ENCODE measurements at places on chromosomes 6 and 20.

DNA sequence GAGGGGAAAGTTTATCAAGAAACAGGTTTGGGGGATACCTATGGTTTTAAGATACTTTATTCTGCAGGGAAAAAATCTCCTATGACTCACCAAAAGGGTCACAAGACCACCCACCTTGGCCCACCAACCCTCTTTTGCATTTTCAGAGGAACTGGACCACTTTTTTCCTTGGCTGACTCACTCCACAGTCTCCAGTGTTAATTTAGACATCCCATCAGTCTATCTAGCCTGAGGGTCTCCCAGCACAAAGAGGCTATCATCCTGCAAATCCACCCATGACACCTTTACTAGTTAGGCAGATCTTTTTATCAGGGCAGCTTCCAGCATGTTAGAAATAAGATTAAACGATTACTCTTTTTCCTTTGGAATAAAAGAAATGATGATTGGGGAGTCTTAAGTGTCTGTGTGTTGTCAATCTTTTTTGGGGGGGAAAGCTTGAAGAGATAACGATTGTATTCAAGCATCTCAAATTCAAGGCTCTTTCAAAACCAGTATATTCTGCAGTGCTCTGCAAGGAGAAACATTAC lies 138.1 kb upstream of the RIN2 start:
- H3K36me3 ChIP-seq: no peaks in the 10 kb centered on the region
- no peak overlapping the region for H3K4me3 ChIP-seq
- no peaks in the 10 kb centered on the region for H3K27me3 ChIP-seq

DNA sequence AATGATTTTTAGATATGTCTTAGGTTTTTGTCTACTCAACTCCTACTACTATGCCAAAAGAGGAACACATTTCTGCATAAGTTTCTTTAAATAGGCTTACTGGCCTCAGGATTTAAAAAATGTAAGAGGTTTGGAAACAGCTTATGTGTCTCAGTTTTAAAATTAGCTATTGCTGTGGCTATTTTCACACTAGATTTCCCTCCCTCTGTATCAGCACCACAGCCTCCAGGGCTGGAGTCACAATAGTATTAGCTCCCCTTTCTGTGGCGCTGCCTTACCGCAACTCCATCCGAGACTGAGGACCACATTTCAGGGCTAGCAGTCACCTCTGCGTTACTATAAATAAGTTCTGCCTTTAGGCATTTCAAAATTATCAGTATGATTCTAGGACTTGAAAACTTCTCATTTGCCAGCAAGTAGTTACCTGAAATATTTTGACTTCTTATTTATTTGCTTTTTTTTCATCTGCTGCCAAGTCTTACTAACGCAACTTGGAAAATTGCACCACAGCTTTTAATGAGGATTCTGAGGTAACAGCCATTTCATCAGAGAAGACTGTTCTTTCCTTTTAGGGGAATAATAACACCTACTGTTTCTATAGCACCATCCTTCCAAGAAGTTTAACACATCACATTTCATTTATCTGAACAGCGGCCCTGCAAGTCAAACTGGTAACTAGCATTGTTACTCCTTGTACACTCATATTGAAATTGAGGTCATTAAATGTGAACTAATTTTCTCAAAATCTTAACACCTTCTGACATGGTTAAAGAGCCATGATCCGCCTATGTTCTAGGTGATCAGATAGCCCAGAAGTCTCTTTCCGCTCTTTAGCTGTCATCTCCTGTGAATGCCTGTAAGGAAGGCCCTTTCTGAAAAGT lies 105.9 kb downstream of the GJA10 start:
- H3K27ac ChIP-seq: no peak overlapping the region
- no peak for DNase-seq
- no peaks in the 10 kb centered on the region for H3K4me1 ChIP-seq
- H3K4me3 ChIP-seq: no peak overlapping the region
- H3K36me3 ChIP-seq: no peaks in the 10 kb centered on the region
- H3K27me3 ChIP-seq: peaks cover 2% of the 10 kb centered on the region

- no peaks in the 10 kb centered on the region for H3K27me3 ChIP-seq
- DNase-seq: no peak
- H3K4me3 ChIP-seq: no peak overlapping the region
- no peak overlapping the region for H3K27ac ChIP-seq
These were observed 1.7 kb upstream of the COL9A1 start for GRCh38 chr6:70304616-70305015.

DNA sequence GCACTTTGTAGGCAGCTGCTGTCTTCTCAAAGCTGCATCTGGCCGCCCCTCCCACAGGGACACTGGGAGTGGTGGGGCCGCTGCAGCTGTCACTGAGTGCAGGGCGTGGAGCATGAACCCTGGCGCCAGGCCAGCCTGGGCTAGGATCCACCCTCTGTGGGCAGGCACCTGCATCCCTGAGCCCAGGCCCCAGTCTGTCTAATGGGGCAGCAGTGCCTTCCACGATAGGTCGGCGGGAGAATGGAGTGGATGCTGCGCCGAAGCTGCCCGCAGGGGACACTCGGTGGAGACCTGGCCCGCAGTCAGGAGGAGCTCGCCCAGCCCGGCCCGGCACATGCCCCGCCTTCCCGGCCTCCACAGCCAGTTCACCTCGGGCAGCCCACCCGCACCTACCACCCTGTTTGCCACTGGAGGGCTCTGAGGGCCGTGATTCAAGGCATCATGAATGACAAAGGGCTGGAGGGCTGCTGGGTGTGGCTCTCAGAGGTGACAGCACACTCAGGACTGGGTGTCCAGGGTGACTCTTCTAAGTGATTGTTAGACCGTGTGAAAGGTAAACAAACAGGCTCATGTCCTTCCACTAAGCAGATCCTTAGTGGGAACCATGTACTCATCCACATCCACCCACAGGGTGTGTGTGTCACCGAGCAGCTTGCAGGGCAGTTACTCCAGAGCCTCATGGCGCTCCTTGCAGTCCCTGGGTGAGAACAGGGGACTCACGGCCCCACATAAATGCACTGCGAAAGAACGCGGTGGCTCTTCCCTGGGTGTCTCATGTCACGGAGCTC lies 133.9 kb downstream of the AGPAT4 start:
- no peaks in the 10 kb centered on the region for H3K36me3 ChIP-seq
- no peak for DNase-seq
- no peaks in the 10 kb centered on the region for H3K27me3 ChIP-seq
- H3K4me1 ChIP-seq: peaks cover 13% of the 10 kb centered on the region
- H3K4me3 ChIP-seq: no peak overlapping the region

GRCh38 chr6:125245109-125245508 lies 56.7 kb downstream of the HDDC2 start:
- H3K4me1 ChIP-seq: no peaks in the 10 kb centered on the region
- H3K27ac ChIP-seq: no peak overlapping the region
- no peak overlapping the region for H3K4me3 ChIP-seq
- no peaks in the 10 kb centered on the region for H3K36me3 ChIP-seq
- DNase-seq: no peak
- H3K27me3 ChIP-seq: no peaks in the 10 kb centered on the region

DNA sequence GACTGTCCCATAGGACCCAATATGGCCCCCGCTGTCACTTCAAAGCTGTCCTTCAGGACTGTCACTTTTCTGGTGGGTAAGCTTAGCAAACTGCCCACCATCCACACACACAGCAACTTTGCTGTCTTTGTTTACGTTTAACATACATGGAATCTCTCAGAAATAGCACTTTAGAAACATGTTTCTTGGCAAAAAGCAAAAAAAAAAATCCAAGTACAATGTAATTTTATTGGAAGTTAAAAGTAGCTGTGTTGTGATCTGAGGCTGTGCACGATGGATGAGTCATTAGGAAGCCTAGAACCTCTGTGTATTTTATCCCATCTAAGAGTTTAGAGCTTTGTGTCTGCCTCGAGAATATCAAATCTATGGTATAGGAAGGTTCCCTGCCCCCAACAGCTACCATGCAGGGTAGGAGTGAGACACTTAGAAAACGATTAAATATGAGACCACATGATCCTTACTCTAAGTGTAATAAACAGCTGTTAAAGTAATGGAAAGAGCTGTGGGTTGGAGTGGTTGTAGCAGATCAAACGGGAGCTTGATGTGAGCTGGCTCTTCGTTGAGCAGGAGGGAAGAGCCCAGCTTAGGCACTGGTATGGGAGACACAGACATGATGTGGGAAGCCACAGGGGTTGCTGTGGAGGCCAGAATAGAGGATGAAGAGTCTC lies 119.5 kb downstream of the PLEKHG1 start:
- no peaks in the 10 kb centered on the region for H3K27me3 ChIP-seq
- H3K4me1 ChIP-seq: peaks cover 19% of the 10 kb centered on the region
- H3K36me3 ChIP-seq: no peaks in the 10 kb centered on the region
- no peak overlapping the region for H3K4me3 ChIP-seq
- no peak for DNase-seq

GRCh38 chr6:15341311-15342001 lies 95.6 kb downstream of the JARID2 start:
- H3K27ac ChIP-seq: peak overlapping the region; percentile 80
- no peaks in the 10 kb centered on the region for H3K36me3 ChIP-seq
- peaks cover 43% of the 10 kb centered on the region for H3K4me1 ChIP-seq

- H3K4me1 ChIP-seq: no peaks in the 10 kb centered on the region
- H3K27ac ChIP-seq: no peak overlapping the region
- no peak overlapping the region for H3K4me3 ChIP-seq
- no peaks in the 10 kb centered on the region for H3K36me3 ChIP-seq
- DNase-seq: no peak
- no peaks in the 10 kb centered on the region for H3K27me3 ChIP-seq
These were observed 6.9 kb downstream of the SESN1 start for GRCh38 chr6:109087661-109088264.

DNA sequence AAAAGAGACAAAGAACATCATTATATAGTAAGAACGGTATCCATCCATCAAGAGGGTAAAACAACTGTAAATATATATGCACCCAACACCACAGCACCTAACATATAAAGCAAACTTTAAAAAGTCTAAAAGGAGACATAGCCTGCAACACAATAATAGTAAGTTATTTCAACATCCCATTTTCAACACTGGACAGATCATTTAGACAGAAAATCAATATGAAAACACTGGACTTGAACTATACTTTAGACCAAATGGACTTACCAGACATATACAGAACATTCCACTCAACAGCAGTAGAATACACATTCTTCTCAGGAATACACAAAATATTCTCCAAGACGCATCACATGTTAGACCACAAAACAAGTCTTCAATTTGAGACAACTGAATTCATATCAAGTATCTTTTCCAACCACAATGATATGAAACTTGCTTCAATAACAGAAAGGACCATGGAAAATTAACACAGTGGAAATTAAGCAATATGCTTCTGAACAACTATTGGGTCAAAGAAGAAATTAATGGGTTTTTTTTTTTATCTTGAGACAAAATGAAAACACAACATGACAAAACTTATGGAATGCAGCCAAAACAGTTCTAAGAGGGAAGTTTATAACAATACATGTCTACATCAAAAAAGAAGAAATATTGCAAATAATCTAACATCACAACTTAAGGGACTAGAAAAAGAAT lies 23.9 kb upstream of the ASF1A start:
- DNase-seq: no peak
- no peaks in the 10 kb centered on the region for H3K27me3 ChIP-seq
- no peaks in the 10 kb centered on the region for H3K36me3 ChIP-seq
- no peak overlapping the region for H3K27ac ChIP-seq
- no peak overlapping the region for H3K4me3 ChIP-seq

DNA sequence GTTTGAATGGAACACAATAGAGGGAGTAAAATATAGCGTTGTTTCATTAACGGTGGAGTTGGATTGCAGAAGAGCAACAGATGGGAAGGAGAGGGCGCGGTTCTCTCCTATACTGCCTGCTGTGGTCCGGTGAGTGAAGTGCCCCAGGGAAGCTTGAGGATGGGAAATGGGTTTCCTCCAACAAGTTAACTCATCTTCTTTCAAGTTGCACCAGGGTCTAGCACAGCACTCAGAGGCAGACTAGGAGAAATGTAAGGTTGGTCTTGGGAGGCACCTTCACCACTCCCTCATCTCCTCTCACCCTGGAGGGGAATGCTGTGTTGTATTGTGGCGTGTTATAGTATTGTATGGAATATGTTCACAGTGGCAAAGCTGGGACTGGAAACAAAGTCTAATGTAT lies 96.9 kb upstream of the SLC24A3 start:
- H3K4me3 ChIP-seq: no peak overlapping the region
- no peaks in the 10 kb centered on the region for H3K36me3 ChIP-seq
- no peaks in the 10 kb centered on the region for H3K27me3 ChIP-seq
- no peaks in the 10 kb centered on the region for H3K4me1 ChIP-seq
- DNase-seq: no peak

DNA sequence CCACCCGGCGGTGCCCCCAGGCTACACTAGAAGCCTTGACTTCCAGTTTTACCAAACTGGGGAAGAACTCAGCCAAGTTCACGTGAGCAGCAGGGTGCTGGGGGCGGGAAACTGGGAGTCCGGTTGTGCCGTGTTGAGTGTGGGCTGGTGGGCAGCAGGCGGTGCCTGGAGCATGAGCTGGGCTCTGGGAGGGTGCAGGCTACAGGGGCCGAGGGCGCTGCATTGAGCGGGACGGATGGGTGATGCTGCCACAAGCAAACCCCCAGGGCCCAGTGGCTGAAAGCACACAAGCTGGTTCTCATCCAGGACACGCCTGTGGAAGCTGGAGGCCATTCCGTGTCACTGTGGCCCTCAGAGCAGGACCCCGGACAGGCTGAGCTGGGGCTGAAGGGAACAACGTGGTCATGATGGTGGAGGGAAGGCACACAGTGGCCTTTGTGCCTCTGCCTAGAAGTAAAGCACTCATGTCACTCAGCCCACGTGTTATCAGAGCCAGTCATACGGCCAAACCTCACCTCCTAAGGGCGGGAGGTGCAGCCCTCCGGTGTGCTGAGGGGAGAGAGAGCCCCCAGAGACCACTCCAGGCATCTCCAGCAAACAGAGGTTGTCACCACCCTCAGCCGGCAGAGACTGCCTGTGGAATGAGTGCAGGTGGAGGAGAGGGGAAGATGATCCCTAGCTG lies 29.5 kb downstream of the RBM38 start:
- no peaks in the 10 kb centered on the region for H3K27me3 ChIP-seq
- H3K4me1 ChIP-seq: peaks cover 9% of the 10 kb centered on the region
- no peaks in the 10 kb centered on the region for H3K36me3 ChIP-seq
- H3K4me3 ChIP-seq: no peak overlapping the region
- H3K27ac ChIP-seq: no peak overlapping the region
- no peak for DNase-seq

- no peak for DNase-seq
- H3K4me3 ChIP-seq: peak overlapping the region; percentile 42
- H3K4me1 ChIP-seq: no peaks in the 10 kb centered on the region
- peak overlapping the region; percentile 73 for H3K27ac ChIP-seq
These were observed 307 bp downstream of the RANBP9 start for GRCh38 chr6:13711324-13711732.

GRCh38 chr20:57627339-57627738 lies 7.1 kb upstream of the ZBP1 start:
- H3K4me3 ChIP-seq: no peak overlapping the region
- DNase-seq: no peak
- H3K4me1 ChIP-seq: no peaks in the 10 kb centered on the region
- H3K27me3 ChIP-seq: no peaks in the 10 kb centered on the region
- H3K27ac ChIP-seq: no peak overlapping the region

DNA sequence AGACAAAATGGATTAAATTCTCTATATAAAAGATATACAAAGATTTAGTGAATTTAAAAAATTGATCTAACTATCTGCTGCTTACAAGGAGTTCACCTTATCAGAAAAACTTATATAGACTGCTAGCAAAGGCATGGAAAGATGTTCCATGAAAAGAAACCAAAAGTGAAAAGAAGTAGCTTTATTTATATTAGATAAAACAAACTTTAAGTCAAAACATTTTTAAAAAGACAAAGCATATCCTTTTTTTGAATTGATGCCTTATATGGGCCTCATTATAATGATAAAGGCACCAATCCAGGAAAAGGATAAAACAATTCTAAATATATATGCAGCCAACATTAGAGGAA lies 334.2 kb downstream of the MEI4 start:
- no peaks in the 10 kb centered on the region for H3K27me3 ChIP-seq

Measured in GM12878 (cell line).